ENCODE measurements at places on chromosomes 4 and X.

DNA sequence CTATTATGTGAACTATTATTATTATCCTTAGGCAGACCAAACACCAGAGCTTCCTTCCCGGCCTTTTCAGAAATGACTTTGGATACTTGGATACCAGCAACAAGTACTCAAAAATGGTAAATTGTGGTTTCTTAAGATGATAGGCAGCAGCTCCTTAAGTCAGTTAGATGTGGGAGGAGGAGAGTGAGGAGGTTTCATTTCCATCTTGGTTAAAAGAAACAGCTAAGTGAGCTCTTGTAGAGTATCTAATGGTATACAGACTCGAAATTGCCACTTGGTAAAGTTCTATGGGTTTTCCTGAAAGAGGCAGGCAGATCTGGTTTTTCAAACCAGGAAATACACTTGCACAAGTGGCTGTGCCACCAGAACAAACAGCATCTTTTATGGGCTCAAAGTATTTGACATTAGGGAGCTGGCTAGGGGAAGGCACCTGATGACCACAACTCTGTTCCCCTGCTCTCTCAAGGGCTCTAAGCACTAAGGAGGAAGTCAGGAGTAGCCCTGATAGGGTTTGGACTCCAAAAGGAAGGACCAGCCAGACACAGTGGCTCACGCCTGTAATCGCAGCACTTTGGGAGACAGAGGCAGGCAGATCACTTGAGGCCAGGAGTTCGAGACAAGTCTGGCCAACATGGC, 130.9 kb downstream of the TMEM164 start:
- no peak for DNase-seq

- DNase-seq, result peak; percentile 58
Observed at GRCh38 chrX:15749642-15750610, 11.9 kb downstream of the CA5B start.

- DNase-seq, result no peak
Observed at GRCh38 chrX:132041015-132041414, 17.9 kb downstream of the STK26 start.

GRCh38 chrX:11309220-11309619, 16.0 kb downstream of the AMELX start:
- no peak for DNase-seq

DNA sequence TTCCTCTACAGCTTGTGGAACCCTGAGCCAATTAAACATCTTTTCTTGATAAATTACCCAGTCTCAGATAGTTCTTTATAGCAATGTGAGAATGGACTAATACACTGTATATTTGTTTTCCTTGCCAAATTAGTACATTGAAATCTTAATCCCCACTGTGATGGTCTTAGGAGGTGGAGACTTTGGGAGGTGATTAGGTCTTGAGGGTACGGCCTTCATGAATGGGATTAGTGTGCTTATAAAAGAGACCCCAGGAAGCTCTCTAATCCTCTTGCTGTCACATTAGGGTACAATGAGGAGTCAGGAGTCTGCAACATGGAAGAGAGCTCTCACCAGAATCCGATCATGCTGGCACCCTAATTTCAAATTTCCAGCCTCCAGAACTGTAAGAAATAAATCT, 86.6 kb downstream of the TIGD2 start:
- DNase-seq, result no peak

GRCh38 chr4:43331226-43332051, 438.9 kb downstream of the GRXCR1 start:
- no peak for DNase-seq

DNA sequence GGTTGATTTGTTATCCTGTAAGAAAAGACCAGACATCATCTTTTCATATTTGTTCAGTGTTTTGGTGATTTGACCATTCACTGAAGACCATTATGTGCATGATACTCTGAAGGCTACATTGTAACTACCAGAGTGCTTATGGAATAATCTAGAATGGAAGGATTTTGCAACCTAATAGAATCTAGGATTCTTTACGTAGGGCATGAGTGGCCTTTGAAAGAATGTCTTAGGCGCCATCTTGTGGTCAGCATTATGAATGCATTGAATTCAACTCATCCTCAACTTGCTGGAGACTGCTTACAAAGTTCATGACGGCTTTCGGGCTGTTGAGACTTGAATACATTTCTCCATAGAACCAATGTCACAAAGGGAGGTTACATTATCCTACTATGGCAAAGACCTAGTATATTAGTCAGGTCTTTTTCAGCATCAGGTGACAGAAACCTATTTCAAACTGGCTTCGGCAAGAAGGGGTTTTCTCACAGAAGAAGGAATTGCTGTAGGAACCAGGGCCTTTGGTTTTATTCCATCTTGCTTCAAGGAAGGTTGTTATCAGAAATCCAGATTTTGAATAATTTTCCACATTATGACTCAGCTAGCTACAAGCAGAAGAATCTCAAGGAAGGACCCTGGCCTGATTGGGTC, 104.1 kb downstream of the GPAT3 start:
- DNase-seq, result peak; percentile 73

DNA sequence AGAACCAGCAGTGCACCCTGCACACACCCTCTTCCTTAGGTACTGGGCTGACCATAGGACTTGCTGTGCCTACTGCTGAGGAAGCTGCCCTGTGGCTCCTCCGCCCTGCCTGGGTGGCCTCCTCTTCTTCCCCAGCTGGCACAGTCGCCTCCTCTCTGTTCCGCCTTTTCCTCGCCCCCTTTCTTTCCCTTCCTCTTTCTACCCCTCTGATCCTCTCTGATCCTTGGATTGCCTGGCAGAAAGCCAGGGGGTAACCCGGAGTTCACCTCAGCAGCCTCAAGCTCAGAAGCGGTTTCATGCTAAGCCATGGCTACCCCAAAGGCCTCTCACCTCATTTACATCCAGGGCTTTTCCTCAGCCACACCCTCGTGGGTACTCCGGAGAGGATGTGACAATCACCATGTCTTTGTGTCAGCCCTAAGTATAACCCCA, 136.2 kb downstream of the SMIM20 start:
- no peak for DNase-seq
